ENCODE measurements at places on chromosomes 4 and X. TPM values are rescaled to one million over a fixed set of nuclear protein-coding genes. Genes with fewer than 3 reads are reported as not detected.
A peak's percentile ranks its signal among the peaks of the same experiment; 100 is the strongest.

- no peak for DNase-seq
Measured at GRCh38 chrX:13702111-13702789, 13.3 kb downstream of the RAB9A start.

- DNase-seq = no peak
Measured at GRCh38 chr4:172514011-172514410, 654.6 kb upstream of the GALNT7 start.

- peak; percentile 29 for DNase-seq
Measured at GRCh38 chr4:161929956-161930355, 233.8 kb downstream of the FSTL5 start.

GRCh38 chrX:118423558-118423957 lies 72.1 kb upstream of the DOCK11 start:
- no peak for DNase-seq

GRCh38 chr4:122798101-122798500 lies 28.5 kb upstream of the FGF2 start:
- DNase-seq = peak; percentile 57

- DNase-seq = no peak
Measured at GRCh38 chr4:87516683-87517082, 12.5 kb downstream of the SPARCL1 start.

DNA sequence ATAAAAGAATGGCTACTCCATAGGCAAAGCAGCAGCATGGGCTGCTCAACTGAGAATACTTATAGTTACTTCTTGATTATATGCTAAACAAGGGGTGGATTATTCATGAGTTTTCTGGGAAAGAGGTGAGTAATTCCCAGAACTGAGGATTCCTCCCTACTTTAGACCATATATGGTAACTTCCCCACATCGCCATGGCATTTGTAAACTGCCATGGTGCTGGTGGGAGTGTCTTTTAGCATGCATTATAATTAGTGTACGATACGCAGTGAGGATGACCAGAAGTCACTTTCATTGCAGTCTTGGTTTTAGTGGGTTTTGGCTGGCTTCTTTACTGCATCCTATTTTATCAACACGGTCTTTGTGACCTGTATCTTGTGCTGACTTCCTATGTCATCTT lies 141.5 kb downstream of the MAGEB17 start:
- DNase-seq = no peak

DNA sequence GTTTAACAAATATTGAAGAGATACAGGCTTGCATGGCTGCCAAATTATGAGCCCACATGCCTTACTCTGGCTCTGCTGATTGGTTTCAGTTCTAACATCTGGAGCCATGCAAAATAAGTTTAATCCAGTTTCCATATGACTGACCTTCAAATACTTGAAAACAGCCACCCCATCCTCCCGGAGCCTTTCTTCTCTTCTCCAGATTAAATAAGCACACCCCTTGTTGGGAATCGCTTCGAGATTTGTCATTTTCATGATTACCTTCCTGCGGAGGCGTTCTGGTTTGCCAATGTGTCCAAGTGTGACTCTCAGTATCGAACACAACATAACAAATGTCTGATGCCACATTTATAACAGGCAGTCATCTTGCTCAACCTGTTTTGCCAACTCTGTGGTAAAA lies 101.6 kb upstream of the JADE1 start:
- DNase-seq = peak; percentile 21

DNA sequence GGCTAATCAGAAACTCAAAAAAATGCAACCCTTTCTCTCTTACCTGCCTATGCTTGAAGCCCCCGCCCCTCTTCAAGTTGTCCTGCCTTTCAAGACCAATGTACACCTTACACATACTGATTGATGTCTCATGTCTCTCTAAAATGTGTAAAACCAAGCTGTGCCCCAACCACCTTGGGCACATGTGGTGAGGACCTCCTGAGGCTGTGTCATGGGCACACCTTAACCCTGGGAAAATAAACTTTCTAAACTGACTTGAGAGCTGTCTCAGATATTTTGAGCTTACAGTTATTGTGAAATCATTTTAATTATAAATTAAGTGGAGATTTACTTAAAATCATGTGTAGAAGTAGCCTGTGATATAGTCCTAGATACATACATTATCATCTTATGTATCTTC lies 22.2 kb downstream of the GUF1 start:
- no peak for DNase-seq

DNA sequence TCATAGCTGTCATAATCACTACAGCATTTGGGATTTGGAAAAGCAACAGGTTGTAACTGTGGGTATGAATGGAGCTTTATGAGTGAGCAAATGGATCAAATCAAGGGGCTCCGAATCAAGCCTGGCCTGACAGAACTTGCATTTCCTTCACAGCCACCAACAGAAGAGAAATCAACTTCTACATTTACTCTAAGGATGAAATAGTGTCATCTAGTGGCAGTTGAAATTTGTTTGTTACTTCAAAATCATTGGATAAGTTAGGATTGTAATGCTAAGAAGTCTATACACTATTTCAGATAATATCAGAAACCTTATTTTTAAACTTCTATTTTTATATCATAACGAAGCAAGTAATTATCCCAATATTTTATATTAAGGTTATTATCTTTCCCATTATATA lies 10.7 kb upstream of the WDR17 start:
- no peak for DNase-seq

DNA sequence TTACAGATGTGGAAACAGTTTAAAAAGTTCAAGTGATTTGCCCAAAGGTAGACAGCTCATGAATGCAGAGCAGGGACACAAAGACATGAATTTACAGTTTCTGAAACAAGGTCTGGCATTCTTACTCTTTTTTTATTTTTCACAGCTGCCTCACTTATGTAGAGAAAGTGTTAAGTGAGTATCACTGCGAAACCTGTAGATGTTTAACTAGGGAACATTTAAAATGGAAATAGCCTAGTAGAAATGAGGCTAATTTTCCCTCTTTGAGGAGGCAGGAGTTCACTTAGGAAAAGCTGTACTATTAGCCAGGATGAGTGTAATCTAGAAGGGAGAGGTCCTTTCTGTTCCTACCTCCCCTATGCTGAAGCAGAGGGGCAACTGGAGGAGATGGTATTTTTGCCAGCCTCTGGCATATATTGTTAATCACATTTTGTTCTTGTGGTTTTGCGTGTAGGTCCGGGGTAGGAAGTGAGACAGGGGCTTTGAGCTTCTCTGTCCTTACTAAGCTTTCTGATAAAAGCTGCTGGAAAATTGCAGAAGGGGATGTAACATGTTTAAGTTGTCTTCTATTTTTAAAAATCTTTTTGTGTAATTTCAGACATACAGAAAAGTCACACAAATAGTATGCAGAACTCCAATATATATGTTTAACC lies 492.8 kb upstream of the NR3C2 start:
- no peak for DNase-seq

DNA sequence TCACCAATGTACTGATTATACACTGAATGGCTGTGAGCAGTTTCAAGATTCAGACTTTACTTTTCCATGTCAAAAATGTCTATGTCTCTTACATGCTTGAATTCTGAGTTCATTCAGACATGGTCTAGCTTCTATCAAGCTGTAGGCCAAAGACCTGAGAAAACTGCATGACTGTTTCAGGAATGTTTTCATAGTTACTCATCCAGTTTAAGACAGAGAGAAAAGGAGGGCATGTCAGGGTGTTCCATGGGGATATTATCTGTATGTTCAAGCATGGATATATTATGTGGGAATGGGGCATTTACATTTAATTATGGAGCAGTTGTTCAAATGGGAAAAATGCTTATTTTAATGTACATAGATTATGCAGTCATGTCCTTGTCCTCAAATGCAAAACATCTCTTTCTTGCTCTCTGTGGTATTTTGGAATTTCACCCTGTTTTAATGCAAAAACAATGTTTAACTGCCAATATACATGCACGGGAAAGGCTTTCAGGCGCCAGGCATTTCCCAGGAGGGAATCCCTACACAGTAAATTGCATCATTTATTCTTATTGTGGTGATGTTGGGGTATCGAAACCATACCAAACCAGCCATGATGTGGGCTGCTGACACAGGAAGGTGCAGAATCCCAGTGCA lies 429.1 kb upstream of the INTU start:
- DNase-seq = peak; percentile 41

DNA sequence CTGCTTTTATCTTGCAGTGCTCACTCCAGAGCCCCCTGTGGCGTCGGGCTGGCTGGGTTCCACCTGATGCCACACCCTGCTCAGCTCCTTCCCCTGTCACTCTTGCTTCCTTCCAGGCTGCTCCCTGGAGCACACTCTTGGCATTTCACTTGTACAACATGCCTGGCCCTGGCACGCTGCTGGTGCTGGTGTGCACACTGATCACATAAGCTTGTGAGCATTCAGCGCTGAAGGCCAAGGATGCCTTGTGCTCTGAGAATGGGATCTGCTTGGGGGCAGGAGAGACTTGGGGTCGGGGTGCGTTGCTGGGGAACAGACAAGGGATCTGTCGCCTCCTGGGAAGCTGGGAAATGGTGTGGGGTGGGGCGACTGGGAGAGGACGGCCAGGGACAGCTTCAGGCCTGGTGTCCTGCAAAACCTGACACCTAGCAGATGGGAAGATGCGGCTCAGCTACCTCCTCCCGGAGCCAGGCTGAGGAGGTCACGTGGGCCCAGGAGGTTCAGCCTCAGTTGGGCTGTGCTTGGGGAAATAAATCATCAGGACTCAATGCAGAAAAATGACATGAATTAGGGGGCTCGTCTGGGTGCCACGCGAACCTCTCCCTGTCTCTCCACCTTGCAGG lies 108.5 kb downstream of the PHKA2 start:
- DNase-seq = no peak

TEX13C gene
- total RNA-seq = not detected

FRMD7 gene
- not detected for total RNA-seq

COQ2 gene
- 9.5 TPM for total RNA-seq

NPY5R gene
- not detected for total RNA-seq

EDNRA gene
- total RNA-seq = 11.7 TPM

DMRTC1B gene
- not detected for total RNA-seq

UGT2B11 gene
- not detected for total RNA-seq

TASL gene
- total RNA-seq = not detected

SLC49A3 gene
- total RNA-seq = 3.4 TPM

RBM46 gene
- total RNA-seq = 0.04 TPM

Measured in kidney epithelial cell (primary cell).